ENCODE measurements at places on chromosomes 3 and 15.

- DNase-seq = no peak
Observed at GRCh38 chr3:134205451-134205850, 45.2 kb downstream of the RYK start.

DNA sequence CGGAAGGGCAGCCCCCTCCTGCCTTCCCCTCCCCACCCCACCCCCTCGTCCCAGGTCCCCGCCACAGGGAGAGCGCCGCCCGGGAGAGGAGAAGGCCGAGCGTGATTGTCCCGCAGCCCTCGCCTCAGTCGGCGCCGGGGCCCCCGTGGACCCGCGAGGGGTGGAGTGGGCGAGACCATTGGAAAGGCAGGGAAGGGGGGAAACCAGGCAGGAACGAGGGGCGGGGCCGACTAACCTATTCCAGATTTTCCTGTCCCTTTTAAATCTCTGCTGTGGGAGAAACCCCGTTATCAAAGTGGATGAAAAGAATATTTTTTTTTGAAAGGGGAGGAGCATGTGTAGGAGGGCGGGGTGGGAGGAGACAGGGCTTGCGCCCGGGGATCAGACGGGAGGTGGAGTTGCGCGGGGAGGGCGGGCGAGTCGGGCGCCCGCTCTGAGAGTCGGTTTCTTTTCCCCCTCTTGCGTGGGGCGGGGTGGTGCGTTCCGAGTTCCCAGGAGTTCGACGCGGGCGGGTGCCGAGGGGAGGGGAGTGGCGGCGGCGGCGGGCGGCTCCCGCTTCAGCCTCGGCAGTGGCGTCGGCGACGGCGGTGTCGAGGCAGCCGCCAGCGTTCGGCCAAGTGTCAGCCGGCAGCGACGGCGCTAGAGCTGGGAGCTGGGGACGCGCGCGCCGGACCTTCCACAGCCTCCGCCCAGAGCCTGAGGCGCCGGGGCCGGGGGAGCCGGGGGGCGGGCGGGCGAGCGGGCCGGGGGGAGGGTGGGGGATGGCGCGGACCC lies at the start of gene NECTIN3:
Gene NECTIN3 (plus strand): TSS at position 560 of the 774 bp plus-strand sequence. CDS start 202 bp downstream, at position 762.
- peak; percentile 25 for DNase-seq

DNA sequence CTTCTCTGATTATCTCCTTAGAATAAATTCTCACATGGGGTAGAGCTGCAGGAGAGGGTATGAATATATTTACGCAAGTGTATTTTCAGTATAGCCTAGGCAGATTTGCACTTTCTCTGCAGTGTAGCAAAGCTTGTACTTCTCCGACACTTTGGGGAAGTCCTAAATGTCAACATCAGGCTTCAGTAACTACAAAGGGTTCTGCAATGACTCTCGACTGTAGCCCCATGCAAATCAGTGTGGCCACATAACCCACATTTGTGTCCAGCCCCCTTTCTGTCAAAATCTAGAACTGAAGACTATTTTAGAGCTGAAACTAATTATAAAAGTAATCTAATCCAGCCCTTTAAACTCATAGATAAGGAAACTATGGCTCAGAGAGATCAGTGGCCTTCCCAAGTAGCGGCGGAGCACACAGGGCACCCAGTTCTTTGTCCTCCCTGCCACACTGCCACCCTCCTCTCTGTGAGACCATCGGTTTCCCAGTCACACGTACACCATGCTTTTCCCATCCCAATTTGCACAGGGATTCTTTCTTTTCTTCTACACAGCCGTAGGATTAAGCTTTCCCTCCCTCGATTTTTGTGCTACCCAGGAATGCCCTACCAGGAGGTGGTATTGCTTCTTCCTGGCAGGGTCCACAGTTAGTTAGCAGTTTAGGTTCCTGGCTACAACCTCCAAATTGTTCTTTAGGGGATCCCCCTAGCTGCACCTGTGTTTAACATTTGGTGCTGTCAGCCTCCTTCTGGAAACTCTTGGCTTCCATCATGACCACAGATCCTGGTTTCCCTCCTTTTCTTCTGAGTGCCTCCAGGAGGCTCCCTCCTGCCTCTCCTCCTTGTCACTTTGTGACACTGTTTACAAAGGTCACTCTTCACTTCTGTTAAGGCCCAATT lies 22.9 kb downstream of the MRAS start:
- DNase-seq = no peak

GRCh38 chr3:24507776-24508422 lies 13.2 kb upstream of the THRB start:
- no peak for DNase-seq

DNA sequence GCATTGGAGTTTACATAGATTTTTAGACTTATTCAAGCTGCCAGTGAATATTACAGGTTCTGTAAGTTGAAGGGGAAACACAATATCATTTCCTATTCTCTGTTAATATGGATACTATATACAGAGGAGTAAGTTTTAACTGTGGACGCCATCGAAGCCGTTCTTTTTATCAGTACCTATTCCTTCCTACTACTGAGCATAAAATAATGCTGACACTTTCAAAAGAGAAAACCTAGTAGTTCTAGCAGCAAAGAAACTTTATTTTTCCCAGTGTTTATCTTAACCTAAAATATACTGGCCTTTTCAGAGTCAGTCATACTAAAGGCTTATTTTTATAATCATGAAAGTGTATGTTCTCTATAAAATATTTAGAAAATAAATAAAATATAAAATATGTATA lies 14.2 kb downstream of the LRRC31 start:
- no peak for DNase-seq

DNA sequence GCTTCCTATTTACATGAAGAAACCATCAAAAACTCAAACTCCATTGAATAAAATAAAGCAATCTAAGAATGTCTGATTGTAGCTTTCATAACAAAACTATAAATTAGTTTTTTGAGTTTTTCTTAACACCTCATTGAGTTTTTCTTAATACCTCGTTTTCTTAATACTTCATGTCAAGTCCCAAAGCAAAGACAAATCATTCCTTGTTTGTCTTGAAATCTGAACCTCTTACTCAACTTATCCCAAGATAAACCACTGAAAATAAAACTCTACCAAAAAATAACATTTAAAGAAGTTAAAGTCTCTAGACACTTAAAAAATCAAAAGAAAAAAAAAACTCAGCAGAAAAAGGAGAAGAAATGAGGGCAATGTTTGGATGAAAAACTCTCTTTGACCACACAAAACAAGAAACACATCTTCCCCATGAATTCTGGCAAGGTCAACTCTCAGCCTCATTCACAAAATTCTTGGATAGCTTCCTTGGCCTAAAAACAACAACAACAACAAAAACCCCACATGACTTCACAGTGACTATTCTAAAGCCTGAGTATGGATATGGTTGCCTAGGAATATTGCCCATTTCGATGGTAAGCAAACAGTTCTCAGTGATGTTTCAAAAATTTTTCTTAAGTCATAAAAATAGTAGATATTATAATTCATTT lies 38.2 kb downstream of the TMCC1 start:
- no peak for DNase-seq

GRCh38 chr3:15886521-15886920 lies 88.7 kb upstream of the ANKRD28 start:
- no peak for DNase-seq

- DNase-seq = no peak
Observed at GRCh38 chr3:112379020-112379690, 46.2 kb downstream of the CD200 start.

DNA sequence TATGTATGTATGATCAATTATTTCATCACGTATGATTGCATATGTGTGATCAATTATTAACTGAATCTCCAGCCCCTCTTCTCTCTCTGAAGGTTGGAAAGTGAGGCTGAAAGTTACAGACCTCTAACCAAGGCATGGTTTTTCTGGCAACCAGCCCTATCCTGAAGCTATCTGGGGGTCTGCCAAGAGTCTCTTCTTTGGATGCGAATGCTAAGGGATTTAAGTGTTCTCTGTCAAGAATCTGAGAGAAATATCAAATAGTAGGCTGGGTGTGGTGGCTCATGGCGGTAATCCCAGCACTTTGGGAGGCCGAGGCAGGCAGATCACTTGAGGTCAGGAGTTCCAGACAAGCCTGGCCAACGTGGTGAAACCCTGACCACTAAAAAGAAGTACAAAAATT lies 8.1 kb downstream of the NKTR start:
- no peak for DNase-seq

GRCh38 chr3:14179114-14179465 lies 473 bp downstream of the LSM3 start:
- no peak for DNase-seq

DNA sequence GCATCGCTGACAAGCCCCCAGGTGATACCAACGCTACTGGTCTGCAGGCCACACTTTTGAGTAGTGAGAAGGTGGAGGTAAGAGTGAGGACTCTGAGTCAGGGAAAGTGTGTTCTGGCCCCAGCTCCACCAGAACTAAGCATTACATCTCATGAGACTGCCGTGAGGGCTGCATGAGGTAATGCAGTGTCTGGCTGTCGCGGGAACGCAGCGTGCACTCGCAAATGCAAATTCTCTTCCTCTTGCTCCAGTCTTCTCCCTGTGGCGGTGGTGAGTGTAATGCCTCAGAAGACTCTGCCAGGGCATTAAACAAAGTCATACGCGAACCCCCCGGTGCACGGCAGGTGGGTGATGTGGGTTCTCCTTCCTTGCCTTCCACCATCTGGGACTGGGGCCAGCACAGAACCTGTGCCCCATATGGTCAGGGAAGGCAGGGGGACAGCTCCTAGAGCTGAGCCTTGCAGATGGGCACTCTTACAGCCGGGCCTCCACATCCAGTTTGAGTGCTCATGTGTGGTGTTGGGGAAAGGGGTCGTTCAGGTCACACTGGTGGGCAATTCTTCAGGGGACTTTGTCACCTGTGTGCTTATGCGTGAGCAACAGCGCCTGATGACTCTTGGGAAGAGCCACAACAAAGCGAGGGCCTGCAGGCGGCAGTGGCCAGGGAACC lies 175.8 kb downstream of the XXYLT1 start:
- peak; percentile 28 for DNase-seq

GRCh38 chr3:46987743-46988401 lies 8.4 kb downstream of the NBEAL2 start:
- DNase-seq = no peak

- DNase-seq = no peak
Observed at GRCh38 chr3:39407773-39408492, 1.4 kb downstream of the RPSA start.

DNA sequence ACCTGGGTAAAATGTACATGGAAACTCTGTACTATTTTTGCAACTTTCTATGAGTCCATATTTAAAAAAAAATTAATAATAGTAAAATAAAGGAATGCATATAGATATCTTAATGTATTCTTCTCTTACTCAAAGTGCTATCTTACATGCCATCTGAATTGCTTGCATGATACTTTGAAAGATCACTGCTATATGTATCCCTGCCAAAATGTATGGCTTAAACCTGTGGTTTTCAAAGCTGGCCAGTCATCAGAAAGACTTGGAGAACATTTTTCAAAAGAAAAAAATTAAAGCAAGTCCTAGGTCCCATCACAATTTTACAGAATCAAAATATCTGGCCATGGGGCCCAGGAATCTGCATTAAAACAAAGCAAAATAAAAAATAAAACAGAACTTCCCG lies 262.1 kb downstream of the LPP start:
- no peak for DNase-seq

GRCh38 chr15:92907229-92907628 lies 7.1 kb downstream of the CHD2 start:
- no peak for DNase-seq

DNA sequence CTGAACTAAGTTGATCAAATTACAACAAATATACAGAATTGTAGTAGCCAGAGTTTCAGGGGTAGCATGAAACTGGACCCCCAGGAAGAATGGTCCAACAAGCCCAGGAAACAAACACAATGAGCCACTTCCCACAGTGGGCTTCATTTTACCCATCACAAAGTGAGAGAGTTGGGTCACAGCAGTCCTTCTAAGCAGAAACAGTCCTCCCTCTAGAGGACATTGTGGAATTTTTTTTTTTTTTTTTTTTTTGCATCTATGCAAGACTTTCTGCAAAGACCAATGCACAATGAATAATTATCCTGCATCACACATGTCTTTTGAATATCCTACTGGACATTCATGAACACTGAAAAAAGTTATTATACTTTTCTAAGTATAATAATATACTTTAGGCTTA lies 73.8 kb upstream of the ATP13A5 start:
- peak; percentile 62 for DNase-seq

DNA sequence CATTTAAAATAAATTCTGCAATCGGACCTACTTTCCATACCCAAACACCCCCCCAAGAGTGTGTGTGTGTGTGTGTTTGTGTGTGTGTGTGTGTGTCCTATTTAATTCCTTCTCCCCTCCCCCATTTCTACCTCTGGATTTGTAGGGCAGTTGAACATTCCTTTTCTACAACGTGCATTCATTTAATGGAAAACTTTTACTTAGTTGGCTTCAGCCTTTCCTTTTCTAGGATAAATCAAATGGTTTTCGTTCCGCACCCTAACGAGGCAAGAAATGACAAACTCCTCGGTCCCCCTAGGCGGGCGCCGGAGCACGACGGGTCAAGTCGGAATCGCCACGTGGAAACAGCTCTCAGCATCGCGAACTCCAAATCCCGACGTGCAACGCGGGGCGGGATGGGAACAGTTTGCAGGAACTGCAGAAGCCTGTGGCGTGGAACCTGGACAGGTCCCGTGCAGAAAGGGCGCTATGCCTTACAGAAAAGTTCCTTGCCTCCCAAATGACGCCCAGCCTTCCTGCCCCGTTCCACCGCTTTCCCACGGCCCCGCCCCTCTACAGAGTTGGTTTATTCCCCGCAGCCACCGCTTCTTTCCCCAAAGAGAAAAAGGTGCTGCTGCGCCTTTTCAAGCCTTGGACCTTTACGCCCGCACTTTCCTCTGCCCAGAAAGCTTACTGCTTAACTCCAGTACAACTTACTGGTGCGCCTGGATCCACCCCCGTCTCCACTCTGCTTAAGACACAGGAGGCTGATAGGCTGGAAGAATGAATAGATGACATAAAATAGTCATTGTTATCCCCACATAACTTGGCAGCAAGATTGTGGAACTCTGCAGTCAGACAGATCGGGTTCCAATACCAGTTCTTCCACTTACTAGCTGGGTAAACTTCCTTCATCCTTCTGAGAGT lies 1.1 kb upstream of the EIF2B5 start:
- peak; percentile 83 for DNase-seq

- DNase-seq = no peak
Observed at GRCh38 chr3:188904670-188905069, 267.1 kb upstream of the TPRG1 start.

DNA sequence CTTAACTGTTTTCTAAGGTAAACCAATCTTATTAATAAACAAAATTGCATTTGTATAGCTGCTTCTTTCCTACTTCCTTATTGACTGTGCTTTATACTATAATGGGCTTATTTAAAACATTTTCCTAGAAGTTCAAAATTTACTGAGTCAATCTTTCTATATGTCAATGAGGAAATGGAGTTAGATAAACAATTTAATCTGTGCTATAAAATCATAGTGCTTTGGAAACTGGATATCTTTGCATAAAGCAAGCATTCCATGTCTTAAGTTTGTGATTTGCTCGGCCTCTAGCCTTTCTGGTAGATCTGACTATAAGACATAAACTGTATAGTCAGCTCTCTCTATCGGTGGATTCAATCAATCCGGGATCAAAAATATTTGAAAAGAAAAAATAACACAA lies 99.6 kb downstream of the NEDD4 start:
- no peak for DNase-seq

DNA sequence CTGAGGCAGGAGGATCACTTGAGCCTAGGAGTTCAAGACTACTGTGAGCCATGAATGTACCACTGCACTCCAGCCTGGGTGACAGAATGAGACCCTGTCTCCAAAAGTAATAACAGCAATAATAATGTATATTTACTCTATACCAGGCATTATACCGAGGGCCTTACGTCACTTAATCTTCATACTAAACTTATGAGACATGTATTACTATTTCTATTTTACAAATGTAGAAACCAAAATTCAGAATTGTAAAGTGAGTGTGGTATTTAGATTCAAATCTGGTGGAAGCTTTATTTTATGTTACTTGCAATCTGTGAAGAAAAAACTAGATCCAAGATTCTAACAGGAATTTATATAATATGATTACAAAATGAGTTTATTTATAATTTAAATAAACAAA lies 9.7 kb upstream of the BLM start:
- DNase-seq = no peak

Measured in NCI-H1694 (cell line).